ENCODE measurements at places on chromosomes 6 and 20.

GRCh38 chr6:71130277-71130676 is 158.3 kb upstream of the OGFRL1 start:
- DNase-seq: no peak

DNA sequence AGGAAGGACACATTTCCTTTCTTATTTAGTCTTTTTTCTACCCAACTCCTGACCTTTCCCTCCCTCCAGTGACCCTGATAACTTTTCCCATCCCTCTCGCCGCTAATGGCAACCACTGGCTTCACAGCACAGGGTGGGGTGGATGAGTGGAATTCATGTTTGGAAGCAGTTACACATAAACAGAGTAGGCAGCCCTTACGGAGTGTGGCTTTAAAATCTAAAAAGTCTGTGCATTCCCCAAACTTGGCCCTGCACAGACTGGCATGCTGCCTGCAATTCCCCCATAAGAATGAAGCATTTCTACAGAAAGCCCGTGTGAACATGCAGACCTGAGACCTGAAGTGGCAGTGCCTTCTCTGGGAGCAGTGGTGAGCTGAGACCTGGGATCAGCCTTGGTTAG is 275.9 kb upstream of the PRND start:
- no peak for DNase-seq

DNA sequence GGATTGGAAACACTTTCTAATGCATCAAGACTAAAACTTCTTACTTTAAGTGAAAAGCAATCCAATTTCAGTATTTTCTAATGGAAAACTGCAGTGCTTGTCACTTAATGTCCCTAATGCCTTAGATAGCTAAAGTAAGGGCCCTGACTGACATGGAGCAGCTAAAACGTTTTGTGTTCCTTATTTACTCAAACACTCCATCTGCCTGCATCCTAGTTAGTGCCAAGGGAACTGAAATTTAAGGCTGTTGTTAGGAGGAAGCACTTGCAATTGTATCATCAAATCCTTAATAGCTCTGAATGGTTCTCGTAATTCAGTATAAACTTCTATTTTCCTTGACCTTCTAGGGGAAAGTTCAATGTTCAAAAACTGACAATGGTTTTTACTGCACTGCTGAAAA is 127.4 kb downstream of the GJA10 start:
- DNase-seq: no peak

- no peak for DNase-seq
Measured at GRCh38 chr6:30883685-30884520, at the start of gene DDR1. DDR1 (plus strand) TSS chr6:30884519; CDS start chr6:30888730, 4,211 bp downstream.

DNA sequence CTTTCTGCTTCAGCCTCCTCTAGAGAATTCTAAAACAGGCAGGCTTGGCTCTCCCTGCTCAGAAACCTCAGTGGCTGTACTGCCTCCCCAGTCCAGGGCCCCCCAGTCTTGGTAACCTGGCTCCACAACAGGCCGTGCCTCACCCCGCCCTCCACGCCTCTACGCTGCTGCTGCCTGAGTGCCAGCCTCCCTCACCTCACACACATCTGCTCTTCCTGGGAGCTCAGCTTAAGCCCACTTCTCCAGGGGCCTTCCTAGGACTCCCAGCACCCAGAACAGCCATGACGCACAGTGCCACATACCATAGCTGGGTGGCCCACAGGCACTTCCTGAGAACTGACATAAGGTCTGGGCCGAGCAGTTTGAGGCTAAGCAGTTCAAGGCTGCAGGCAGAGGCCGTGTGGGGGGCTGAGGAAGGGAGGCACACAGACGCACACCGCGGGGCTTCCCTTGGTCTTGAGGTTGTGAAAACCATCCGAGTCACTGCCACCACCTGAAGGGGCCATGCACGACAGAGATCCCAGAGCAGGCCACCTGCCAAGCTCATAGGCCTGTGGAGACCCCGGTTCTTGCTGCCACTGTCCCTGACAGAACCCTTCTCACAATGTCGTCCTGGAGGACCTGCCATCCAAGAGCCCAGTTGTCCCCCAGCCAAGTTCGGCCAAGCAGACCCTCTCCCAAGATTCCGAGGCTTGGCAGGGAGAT is 42.6 kb downstream of the DSTN start:
- DNase-seq: no peak

- no peak for DNase-seq
Measured at GRCh38 chr6:108039681-108040080, 34.9 kb downstream of the OSTM1 start.

- DNase-seq: peak; percentile 92
Measured at GRCh38 chr6:33840048-33840926, 36.5 kb upstream of the MLN start.

DNA sequence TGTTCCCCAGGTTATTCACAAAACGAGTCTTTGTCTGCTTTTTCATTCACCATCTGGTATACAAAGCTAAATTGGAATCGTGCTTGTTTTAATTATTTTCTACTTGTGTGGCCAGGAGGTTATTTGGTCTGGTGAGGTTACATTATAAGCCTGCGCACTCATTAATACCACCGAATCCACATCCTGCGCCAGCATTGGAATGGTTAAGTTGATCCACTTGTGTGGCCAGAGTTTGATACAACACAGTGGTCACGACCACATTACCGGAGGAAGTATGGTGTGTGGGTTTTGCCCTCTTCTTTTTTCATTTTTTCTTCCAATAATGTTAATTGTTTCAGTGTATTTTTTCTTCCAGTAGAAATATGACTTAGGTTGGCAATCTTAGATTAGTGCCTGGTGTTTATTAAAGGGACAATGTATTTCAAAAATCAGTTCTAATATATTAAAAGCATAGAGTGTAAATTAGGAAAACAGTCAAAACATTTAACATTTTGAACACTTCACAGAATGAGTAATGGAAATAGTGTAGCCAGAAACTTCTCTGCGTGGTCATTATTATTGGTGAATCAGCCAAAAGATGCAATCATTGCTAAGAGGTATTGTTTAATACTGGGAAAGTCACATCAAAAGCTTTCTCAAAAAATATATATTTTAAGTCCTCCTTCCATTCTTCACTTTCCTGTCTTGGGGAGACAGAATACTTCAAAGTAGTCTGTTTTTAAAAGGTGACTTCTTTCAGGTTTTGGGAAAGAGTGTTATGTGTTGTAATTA is 84.5 kb downstream of the JARID2 start:
- DNase-seq: no peak

DNA sequence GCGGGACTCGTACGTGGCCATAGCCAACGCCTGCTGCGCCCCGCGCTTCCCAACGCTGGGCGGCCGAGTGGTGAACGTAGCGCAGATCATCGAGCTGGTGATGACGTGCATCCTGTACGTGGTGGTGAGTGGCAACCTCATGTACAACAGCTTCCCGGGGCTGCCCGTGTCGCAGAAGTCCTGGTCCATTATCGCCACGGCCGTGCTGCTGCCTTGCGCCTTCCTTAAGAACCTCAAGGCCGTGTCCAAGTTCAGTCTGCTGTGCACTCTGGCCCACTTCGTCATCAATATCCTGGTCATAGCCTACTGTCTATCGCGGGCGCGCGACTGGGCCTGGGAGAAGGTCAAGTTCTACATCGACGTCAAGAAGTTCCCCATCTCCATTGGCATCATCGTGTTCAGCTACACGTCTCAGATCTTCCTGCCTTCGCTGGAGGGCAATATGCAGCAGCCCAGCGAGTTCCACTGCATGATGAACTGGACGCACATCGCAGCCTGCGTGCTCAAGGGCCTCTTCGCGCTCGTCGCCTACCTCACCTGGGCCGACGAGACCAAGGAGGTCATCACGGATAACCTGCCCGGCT is 3.4 kb downstream of the SLC32A1 start:
- DNase-seq: no peak

GRCh38 chr6:105746130-105746505 is 340.0 kb upstream of the PRDM1 start:
- DNase-seq: no peak

DNA sequence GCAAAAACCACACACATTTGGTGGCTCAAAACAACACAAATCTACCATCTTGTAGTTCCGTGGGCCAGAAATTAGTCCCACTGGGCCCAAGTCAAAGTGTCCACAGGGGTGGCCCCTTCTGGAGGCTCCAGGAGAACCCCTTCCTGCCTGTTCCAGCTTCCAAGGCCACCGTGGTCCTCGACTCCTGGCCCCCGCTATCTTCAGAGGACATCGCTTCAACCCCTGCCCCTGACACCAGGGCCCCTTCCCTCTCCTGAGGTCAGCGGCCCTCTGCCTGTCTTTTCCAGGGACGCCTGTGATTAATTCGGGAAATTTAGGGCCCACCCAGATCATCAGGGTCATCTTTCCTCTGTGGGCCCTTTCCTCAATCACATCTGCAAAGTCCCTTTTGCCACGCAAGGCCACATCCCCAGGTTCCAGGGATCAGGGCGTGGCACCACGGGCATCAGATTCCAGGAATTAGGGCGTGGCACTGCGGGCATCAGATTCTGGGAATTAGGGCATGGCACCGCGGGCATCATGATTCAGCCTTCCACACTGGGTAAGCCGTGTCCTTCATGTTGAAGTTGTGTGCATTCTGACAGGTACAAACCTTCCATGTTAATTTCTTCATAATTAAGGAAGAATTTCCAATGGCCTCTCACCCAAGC is 59.9 kb upstream of the SMOC2 start:
- DNase-seq: no peak

- no peak for DNase-seq
Measured at GRCh38 chr6:16406966-16407365, 168.6 kb downstream of the GMPR start.

All from BJ (cell line).